ENCODE measurements at places on chromosomes 6 and 20.

DNA sequence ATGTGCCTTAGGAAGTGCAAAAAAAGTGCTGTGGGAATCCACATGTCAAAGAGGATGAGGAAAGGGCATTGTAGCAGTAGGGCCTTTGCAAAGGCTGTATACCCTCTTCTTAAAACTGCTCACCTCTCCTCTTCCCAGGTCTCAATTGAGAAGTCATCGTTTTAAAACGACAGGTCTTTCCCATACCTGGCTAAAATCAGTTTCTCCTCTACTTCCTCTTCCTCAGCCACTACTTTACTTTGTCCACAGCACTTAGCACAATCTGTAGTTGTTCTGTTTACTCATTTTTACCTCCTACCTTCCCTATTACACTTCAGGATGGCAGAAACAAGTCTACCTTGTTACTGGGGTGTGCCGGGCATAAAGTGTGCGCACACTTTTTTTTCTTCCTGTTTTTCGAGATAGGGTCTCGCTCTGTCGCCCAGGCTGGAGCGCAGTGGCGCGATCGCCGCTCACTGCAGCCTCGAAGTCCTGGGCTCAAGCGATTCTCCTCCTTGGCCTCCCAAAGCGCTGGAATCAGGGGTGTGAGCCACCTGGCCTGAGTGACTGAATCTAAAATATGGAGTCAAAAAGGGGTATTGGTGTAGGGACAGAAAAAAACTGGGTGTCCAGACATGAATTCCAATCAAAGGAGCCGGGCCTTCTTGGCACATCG lies 9.8 kb upstream of the ELOVL5 start:
- DNase-seq = no peak

GRCh38 chr20:37343212-37343993 lies 2.5 kb upstream of the SRC start:
- no peak for DNase-seq

DNA sequence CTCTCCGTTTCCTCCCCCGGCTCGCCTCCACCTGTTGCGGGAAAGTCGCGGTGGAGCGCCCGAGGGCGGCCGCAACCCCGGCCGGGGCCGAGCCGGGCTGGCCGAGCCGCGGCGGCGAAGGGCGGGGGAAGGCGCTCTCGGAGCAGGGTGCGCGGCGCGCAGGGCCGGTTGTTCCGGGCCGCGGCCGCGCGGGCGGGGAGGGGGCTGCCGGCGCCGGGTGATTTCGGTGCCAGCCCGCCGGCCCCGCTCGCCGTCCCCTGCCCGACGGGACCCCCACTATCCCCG lies 235 bp downstream of the MAP7 start:
- no peak for DNase-seq

- DNase-seq = no peak
Observed at GRCh38 chr20:36929290-36929689, 22.2 kb downstream of the SAMHD1 start.

GRCh38 chr20:51142448-51142847 lies 119.5 kb upstream of the KCNG1 start:
- DNase-seq = no peak

DNA sequence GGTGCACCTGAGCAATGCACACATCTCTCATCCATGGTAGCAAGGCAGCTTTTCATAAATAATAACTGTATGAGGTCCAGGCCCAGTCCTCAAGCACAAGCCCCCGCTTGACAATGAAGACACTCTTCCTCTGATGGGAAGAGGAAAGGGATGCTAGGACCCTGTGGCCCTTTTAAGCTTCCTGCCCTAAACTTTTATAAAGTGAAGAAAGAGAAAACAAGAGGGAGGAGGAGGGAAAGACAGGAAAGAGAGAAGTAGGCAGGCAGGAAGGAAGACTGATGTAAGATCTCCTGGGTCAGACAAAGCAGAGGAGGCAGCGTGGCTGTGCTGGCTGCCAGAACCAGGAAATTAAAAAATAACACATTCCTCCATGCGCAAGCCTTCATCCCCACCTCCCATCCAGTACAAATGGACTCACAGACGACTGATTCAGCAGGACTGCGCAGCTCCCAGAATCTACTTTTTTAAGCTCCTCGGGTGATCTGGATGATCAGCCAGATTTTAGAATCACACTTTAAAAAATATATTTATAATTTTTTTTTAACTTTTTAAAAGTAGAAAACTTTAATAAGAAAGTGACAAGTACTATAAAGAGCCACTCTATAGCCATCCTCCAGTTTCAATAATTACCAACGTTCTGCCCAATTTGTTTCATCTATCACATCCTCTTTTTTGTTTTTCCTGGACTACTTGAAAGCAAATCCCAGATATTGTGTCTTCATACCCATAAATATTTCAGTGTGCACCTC lies 16.5 kb downstream of the TNFAIP3 start:
- no peak for DNase-seq

DNA sequence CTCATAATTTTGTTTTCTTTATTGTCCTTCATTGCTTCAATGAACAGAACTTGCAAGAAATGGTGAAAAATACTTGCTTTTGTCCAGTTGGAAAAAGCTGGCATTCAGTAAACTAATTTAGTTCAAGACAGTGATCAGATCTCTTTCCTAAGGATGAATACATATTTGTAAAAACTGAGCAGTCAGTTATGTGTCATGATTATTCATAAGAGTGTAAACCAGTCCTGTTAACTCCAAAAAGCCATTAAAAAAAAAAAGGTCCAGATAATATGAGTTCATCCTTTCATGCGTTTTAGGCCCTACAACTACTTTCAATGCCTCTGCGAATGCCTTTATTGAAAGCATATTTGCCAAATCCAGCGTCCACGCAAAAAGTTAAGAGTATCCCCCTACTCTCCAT lies 609 bp downstream of the PGM3 start:
- no peak for DNase-seq

DNA sequence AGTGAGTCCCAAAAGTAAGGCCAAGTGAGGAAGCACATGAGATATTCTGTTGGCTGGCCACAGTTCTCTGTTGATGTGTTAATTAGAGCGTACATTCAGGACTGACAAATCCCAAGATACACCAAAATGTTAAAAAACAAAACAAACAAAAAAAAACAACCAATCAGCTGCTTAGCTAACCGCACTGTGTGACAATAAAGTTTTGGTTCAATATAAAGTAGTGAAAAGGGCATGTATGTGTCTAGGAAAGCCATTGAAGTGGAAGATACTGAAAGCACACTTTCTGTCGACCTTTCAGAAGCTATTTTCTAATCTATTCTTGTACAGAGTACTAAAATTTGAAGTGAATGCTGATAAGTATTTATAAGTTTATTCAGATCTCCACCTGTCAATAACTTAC lies 26.1 kb downstream of the NHLRC1 start:
- no peak for DNase-seq

- no peak for DNase-seq
Observed at GRCh38 chr6:1313384-1313766, 1.5 kb downstream of the FOXQ1 start.

DNA sequence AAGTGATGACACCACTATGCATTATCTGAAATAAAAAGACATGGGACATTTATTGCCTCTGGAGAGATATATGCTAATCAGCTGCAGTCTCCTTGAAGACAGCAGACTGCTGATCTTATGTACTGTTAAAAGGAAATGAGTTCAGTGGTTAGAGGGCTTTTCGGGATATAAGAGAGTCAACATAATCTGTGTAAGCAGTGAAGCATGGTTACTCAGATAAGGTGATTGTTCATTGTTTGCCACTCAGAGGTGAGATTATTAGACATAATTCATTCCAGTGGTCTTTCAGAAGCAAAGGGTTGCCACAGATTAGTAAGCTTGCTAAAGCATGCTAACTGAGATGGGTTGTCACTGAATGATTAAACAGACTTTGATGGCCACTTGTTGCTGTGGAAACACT lies 1450.7 kb upstream of the ADGRB3 start:
- peak; percentile 20 for DNase-seq

DNA sequence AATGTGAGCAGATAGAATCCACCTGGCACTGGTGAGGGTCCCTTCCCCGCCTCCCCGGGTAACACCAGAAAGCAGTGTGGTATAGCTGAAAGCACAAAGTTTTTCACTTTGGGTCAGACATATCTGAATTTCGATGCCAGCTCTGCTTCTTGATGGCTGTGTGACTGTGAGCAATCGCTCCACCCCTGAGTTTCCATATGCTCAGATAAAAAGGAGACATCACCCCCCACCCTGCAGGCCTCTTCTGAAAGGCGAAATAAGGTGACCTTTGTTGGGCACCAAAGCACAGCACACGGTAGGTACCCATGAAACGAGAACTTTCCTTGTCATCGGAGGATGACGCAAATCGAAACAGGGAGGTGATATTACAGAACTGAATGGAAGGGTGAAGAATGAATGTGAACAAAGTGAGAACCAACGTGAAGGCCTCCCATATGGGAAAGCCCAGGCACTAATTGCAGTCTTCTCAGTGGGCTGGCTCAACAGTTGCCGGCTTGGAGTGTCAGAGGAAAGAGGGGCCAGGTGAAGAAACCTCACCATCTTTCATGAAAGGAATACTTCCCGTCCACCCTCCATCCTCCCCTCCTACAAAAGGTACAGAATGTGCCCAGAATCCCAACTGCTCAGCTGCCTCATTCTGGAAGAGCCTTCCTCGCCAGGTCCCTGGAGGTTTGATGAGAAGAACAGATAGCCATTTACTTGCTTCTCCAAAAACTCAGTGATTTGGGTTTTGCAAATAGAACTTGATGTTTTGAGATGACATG lies 61.8 kb downstream of the NFATC2 start:
- no peak for DNase-seq

GRCh38 chr6:147903321-147903720 lies 394.8 kb downstream of the SAMD5 start:
- no peak for DNase-seq

DNA sequence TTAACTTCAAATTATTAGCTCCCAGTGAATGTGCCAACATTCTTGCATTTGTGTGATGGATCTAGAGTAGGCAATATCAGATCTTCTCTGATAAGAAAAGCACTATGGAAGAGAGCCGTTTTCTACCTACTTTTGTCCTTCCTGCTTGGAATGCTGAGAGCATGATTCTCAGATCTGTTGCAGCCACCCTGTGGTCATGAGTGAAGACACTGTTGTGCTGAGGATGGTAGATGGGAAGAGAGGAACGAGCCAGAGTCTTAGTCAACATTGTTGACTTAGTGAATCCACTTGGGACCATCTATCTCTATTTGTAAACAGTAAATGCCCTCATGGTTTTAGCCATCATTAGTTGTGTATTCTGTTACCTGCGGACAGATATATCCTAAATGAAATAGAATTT lies 202.6 kb downstream of the CD109 start:
- no peak for DNase-seq

- no peak for DNase-seq
Observed at GRCh38 chr6:163842467-163842866, 427.9 kb downstream of the QKI start.

- no peak for DNase-seq
Observed at GRCh38 chr6:98324446-98324845, 509.9 kb upstream of the POU3F2 start.

DNA sequence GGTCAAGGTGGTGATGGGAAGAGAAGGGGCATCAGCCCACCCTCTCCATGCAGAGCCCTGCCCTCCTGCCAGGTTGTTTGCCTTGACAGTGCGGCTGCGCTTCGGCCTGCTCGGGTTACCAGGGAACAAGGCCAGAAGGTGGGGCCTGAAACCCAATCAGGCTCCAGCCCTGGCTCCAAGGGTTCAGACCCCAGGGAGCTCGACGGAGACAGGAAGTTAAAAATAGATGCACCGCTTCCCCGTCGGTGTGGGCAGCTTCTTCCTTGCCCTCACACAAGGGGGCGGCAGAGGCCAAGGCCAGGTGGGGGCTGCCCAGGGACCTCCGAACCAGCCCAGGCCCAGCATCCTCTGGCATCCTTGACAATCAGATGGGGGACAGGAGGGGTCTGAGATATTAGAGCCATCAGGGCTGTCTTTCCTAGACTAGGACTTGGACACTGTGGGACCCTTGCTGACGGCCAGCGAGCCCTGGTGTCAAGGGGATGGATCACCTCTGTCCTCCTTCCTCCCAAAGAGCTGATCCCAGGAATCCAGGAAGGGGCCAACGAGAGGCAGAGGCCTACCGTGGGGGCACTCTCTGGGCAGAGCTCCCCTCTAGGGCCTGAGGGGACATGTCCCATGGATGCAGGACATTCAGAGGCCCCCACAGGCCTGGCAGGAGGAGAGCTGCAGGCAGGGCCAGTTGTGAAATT lies 65.2 kb downstream of the RIPOR3 start:
- no peak for DNase-seq

DNA sequence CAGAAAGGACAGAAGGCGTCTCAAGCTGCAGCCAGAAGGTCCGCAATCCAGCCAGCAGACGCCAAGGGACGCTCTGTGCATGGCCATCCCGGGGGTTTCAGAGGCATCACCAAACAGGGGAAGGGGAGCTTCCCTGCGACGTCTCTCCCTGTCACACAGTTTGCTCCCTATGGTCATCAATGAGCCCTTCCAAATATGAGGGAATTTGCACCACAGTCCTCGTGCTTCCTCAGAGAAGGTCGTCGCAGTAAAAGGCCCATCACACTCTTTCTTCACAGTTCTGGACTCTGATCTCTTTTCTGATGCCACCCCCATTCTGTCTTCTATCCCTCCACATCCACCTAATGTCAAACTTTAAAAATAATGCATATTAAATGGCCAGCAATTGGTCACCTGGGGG lies 10.2 kb upstream of the FOXC1 start:
- DNase-seq = no peak

- peak; percentile 75 for DNase-seq
Observed at GRCh38 chr6:43990627-43991619, 136.3 kb downstream of the MRPL14 start.

DNA sequence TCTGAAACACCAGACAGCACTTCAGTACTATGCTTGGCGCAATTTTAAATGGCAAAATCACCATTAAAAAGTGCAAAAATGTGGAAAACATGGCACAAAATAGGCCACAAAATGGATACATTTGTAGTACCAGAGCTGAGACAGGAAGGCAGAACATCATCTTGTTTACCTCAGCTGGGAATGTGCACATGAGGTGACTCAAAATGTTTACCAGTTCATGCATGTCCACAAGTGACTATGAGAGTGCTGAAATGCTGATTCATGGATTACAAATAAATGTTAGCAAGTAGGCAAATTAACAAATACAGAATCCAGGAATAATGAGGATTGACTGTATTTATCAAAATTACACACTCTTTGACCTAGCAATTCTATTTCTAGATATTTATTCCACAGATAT lies 201.6 kb downstream of the ISM1 start:
- DNase-seq = no peak

- DNase-seq = no peak
Observed at GRCh38 chr6:83589076-83589475, 76.7 kb downstream of the PRSS35 start.

DNA sequence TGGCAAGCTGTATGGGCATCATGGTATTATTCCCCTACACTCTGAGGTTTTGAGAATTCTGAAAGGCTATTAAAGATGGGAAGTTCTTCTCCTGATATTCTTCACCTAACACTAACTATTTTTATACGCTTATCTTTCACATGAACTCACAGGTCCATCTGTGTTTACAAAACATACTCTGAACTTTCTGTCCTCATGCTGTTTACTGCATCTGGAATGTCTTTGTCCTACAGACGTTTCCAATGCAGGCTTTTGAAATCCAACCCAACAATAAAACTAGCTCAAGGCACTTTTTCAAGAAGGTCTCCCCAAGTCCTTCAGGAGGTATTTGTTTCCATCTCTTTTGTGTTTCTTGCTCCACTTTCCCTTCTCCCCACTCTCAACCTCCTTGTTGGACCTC lies 60.5 kb upstream of the MLIP start:
- no peak for DNase-seq

- no peak for DNase-seq
Observed at GRCh38 chr6:56364431-56364826, 117.0 kb upstream of the COL21A1 start.

GRCh38 chr20:779771-780170 lies 11.5 kb upstream of the SLC52A3 start:
- no peak for DNase-seq
